Activated CD4-positive, alpha-beta T cell treated with anti-CD3 and anti-CD28 coated beads, Interleukin-2, Interleukin-6, amounts not matched to agents 100 ng/mL and 50 ng/mL, durations not matched to agents 16 hours and 8 hours (primary cell): ENCODE measurements at places on chromosomes 7 and 10.

DNA sequence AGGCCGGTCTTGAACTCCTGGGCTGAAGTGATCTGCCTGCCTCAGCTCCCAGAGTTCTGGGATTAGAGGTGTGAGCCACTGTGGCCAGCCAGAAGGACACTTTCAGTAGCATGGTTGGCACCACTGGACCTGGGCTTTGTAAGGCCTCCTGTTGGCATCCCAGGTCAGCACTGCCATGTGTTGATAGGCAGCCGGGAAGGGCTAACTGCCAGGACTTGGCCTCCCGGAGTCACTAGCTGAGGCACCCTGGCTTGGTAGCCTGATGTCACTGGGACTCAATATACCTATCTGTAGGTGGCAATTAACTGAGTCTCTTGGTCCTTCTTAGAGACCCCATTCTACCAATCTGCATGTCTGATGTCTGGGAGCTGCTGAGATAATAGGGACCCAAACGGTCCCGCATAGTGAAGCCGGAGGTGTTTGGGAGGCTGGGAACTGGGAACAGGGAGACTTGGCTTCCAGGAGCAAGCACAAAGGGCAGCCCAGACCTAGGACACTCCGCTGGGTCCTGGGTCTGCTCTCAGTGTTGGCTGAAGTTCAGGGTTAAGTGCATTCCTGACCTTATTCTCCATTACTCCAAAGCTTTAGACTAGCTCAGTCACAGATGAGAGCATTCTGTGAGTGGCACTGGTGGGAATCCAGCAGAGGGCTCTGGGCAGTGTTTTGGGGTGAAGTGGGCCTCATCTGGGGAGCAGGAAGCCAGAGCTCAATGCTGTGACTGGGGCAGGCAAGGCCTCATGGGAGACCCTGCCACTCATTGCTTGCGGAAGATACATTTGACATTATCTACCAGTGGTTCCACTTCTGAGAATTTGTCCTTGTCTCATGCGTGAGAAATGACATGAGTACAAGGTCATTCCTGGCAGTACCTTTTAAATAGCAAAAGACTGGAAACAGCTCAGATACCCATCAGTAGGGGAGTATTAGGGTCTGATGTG, 2.7 kb downstream of the LHPP start:
- no peak for DNase-seq

DNA sequence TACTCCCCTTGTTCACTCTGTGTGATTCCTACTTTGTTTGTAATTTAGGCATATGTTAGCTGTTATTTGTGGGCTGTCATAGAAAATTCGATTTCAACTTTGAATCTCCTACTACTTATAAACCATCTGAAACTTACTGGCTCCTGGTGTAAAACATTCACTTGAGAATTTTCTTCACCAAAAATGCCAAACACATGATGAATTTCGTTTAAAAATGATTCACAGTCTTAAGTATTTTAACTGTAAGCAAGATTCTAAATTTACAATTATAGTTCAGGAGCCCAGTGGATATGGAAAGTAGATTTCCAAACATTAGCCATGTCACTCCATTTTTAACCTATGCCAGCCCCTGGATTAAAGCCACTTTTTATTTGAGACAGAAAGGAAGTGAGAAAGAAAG, 3.1 kb downstream of the CPED1 start:
- DNase-seq = no peak

GRCh38 chr7:45703911-45704682, 129.9 kb downstream of the ADCY1 start:
- DNase-seq = no peak

DNA sequence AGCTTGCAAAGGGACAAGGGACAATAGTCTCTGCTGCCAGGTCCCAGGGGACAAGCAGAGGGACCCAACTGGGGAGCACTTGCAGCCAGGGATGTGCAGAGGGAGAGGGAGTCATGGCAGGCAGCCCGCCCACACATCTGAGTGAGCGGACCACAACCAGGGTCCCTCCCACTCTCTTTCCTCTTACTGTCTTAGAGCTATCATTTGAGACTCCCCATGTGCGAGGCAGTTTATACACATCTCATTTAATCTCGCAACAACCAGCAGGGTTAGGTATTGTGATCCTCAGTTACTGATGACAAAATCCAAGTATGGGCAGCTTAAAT, 70.2 kb downstream of the BEND7 start:
- no peak for DNase-seq

DNA sequence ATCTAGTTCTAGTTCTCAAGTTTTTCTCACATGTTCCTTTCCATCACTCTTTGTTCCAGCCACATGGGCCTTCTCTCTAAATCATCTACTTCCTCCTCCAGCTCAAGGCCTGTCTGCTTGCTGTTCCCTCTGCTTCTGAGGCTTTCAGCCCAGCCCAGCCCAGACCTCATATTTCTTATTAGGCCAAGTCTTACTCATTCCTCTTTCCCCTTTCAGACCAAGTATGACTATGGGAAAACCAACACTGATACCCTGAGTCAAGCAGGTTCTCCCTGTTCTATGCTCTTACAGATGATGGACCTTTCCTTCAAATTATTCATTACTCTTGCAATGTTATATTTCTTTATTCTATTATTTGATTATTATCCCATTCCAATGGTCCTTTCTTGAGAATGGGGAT, 80.3 kb upstream of the SEM1 start:
- DNase-seq = no peak

GRCh38 chr10:42754155-42755027, 28.2 kb upstream of the BMS1 start:
- DNase-seq = peak; percentile 8

DNA sequence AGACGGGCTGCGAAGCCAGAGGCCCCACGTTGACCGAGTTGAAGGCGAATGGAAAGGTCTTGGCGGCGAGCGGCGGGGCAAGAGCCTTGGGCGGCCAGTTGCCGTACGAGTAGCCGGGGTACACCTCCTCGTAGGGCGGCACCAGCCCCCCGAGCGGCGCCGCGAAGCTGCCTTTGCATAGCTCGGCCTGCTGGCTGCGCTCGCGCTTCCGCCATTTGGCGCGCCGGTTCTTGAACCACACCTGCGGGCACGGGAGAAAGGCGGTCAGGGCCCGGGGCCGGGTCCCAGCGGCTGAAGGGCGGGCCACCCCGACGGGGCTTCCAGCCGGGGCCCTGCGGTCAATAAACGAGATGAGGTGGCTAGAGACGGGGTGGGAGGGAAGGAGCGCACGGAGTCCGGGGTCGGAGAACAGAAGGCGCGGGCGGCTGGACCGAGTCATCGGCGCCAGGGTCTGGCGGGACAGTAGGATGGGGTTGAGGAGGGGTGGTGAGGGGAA, 4.8 kb downstream of the ELOVL3 start:
- DNase-seq = peak; percentile 59

DNA sequence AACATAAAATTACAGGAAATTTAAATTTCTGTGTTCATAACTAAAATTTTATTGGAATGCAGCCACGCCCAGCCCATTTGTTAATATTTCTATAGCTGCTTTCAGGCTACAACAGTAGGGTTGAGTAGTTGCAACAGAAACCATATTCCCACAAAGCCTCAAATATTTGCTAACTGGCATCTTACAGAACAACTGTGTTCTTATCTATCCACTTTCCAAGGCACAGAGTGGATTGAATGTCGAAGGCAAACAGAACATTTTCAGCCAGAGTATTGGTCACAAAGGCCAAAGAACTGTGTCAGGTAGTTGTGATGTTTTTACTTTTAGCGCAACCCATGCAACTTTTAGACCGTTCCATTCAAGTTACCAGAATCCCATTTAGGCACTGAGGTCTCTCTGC, 51.1 kb upstream of the OPN4 start:
- DNase-seq = no peak

- DNase-seq = no peak
These were observed 51.9 kb upstream of the CFAP46 start for GRCh38 chr10:132994185-132994796.

DNA sequence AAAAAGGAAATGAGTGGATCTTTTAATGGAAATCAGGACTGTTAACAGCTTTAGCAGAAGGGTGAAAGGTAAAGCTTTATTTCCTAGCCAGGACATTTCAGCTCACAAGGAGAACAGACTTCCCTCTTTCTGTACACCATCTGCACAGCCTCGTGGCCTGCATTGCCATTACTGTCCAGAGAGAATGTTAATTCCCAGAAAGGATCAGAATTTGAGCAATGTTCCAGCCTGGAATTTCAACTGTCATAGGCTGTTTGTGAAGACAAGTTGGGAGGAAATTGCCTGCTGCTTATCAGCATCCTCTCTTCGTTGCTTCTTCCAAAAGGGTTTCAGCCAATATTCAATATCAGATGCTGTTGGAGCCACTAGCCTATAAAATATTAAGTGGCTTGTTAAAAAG, 22.0 kb downstream of the NXPH1 start:
- no peak for DNase-seq

DNA sequence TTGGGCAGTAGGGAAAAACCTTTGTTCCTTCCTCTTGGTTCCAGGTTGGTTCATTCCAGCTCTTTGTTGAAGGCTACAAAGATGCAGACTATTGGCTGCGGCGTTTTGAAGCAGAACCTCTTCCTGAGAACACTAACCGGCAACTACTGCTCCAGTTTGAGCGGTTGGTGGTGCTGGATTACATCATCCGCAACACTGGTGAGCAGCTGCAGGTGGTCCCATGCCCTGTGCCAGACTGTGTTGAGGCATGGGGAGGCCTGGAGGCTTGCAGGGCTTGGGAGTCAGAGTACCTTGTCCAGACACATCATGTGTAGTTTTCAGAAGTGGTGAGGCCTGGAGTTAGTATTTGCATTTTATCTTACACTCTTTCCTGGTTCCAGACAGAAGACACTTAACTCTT, 16.3 kb downstream of the PI4K2A start:
- DNase-seq = no peak

DNA sequence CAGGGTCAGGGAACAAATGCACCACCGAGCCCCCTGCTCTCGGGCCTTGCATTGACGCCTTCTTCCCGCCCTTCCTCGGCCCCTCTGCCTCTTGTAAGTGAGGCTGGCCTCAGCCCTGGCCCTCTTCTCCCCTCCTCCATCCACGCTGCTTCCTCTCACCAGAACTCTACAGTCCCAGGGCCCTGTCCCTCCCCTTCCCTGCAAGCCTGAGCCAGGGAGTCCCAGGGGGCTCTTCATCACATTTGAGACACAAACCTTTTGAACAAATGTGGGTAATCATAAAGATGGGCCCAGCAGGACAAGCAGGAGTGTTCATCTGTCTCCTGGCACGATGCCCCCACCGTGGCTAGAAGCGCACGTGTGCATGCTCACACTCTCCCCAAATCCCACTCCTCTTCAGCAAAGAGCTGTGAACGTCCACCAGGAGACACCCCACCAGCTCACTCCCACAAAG, 57.7 kb downstream of the SLIT1 start:
- no peak for DNase-seq

- no peak for DNase-seq
These were observed 74.7 kb downstream of the MKI67 start for GRCh38 chr10:128051548-128051947.

DNA sequence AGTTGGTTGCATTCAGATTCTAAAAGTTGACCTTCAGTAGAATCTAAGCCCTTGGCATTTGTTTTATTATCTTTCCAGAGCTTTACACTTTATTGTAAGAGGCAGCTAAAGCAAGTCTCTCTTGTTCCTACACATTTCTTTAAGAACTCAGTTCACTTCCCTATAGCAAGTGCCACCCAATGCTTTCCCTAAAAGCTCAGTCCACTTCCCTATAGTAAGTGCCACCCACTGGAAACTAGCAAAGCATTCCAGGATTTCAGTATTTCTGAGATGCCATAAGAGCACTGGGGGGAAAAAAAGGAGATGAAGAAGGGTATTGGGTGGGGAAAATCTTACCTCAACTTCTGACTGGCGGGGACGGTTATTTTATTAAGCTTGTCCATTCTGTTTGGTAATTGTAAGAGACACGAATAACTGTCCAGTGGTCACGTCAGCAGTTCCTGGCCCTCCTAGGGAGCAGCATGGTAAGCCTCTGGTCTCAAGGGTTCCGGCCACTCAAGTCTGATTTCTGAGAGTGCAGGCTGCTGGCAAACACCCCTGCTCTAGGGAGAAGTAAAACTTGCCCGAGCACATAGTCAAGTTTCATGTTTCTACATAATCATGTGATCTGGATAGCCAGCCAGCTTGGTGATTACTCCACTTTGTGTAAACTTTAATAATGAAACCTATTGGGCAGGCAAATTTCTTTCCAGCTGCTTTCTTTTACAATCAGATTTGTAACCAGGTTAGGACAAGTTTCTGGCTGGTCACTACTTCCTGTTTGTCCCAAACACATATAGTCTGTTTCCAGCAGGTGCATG, at the start of gene BLNK:
BLNK (minus strand) TSS at position 554 of the 800 bp plus-strand sequence; CDS start at position 383, 171 bp downstream.
- no peak for DNase-seq

DNA sequence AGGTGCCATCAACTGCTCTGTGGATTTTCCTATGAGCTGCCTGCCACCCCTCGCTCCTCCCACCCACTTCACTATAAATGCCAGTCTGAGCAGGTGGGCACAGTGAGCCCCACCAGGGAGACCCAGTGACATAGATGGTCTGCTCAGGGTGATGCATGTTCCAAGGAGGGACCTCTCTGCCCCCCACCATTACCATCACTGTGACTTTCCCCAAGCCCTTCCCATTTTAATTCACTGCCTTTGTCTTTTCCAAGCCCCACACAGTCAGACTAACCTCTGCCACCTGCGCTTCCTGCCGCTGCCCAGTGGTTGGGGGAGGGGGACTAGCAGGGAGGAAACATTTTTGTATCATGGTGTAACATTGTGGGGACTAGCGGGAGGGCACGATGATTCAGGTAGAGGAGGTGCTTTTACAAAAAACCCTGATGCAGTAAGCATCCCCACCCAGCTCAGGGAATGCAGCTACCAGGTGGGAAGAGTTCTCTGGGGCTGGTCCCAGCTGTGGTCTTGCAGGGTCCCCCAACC, 24.6 kb downstream of the PRSS2 start:
- peak; percentile 62 for DNase-seq

DNA sequence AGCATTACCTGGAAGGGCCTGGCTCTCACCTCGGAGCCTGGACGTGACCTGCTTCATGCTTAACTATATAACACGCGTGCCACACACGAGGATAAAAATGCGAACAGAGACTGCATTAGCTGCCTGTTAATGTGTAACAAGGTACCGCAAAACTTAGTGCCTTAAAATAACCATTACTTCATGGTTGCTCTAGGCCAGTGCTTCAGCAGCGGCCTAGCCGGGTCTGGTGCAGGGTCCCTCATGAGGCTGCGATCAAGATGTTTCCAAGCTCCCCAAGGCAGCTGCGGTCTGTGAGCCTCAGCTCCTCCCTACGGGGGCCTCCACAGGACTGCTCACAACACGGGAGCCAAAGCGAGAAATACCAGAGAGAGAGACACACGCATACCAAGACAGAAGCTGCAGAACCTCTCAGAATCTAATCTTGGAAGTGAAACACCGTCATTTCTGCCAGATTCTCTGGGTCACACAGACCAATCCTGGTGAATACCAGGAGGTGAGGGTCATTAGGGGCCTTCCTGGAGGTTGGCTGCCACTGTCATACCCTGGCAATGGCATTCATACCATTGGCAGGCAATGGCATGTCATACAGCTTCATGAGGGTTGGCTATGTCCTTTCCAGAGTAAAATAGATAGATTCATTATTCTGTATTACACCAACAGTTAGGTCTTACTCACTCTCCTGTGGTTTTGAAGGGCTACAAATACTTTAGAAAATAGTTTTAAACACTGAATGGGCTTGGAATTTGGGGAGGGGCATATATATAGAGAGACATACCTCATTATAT, 94.5 kb downstream of the HIPK2 start:
- DNase-seq = peak; percentile 84

GRCh38 chr7:146943483-146943882, 826.9 kb downstream of the CNTNAP2 start:
- no peak for DNase-seq

- DNase-seq = no peak
These were observed 135.8 kb downstream of the ARID5B start for GRCh38 chr10:62037166-62037831.
